ENCODE measurements at places on chromosomes 3 and 15.
A peak's percentile ranks its signal among the peaks of the same experiment; 100 is the strongest.

- DNase-seq: no peak
Measured at GRCh38 chr3:170753421-170754310, 116.3 kb downstream of the RPL22L1 start.

GRCh38 chr3:64863226-64864212 lies 175.7 kb upstream of the ADAMTS9 start:
- DNase-seq: no peak

DNA sequence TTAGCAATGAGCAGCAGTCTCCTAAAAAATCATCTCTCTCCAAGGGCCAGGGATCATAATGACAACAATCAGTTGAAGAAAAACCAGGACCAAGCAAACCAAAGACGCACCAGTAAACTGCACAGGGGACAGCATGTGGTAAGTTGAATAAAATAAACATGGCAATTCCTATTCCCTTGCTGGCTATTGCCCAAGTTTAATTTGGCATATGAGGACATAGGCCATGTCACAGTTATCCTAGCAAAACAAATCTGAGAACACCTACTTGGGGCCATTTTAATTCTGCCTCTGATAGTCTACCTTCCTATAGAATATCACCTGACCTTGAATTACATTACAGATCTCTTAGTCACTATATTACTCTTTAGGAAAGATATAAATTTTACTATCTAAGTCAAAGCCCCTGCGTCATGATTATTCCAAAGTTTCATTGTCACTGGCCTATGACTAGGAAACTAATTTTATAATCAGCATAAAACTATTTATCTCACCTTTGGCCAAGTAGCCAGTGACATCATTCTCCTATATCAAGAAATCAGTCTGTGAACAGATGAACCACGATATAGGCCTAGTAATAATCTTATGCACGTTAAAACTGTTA lies 23.0 kb downstream of the AP3S2 start:
- no peak for DNase-seq

- no peak for DNase-seq
Measured at GRCh38 chr3:58394339-58394738, 39.3 kb downstream of the PDHB start.

DNA sequence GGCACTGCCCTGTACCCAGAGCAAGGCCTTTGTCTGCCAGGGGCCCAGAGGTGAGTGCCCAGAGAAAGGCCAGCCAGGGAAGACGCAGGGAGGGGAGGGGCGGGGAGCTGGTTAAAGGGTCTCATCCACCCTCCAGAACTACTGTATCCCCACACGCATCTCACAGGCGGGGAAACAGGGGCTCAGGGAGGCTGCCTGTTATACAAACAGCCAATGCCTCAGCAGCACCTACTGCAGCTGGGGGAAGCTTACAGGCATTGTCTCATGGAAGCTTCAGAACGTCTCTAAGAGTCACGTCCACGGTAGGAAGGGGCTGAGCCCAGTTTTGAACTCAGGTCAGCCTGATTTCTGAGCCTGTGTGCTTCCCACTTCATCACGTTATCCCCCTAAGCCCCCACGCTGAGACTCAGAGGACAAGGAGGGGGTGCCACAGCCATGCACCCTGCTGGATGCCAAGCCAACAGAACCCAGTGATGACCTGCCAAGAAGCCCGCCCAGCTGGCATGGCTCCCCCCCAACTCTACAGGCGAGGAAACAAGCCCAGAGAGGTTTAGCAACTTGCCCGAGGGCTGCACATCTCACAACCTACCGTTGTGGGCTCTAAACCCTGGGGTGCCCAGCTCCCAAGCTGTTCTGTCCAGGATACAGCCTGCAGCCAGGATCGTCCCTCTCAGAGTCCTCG lies 54.5 kb downstream of the IQSEC1 start:
- no peak for DNase-seq

GRCh38 chr3:77536038-77536775 lies 496.3 kb downstream of the ROBO2 start:
- no peak for DNase-seq

GRCh38 chr3:158489181-158489580 lies 81.8 kb upstream of the MLF1 start:
- no peak for DNase-seq

- DNase-seq: no peak
Measured at GRCh38 chr3:775178-775880, 317.5 kb upstream of the CNTN6 start.

- no peak for DNase-seq
Measured at GRCh38 chr3:127044996-127045395, 62.1 kb downstream of the PLXNA1 start.

DNA sequence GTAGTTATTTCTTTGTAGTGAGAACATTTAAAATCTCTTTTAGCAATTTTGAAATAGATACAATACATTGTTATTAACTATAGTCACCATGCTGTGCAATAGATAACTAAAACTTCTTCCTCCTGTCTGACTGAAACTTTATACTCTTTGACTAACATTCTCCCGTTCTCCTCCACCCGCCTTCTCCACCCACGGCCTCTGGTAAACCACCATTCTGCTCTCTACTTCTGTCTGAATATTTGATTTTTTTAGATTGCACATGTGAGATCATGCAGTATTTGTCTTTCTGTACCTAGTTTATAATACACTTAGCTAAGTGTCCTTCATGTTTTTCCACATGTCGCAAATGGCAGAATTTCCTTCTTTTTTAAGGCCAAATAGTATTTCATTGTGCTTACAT lies 72.8 kb upstream of the RBM5 start:
- DNase-seq: no peak

DNA sequence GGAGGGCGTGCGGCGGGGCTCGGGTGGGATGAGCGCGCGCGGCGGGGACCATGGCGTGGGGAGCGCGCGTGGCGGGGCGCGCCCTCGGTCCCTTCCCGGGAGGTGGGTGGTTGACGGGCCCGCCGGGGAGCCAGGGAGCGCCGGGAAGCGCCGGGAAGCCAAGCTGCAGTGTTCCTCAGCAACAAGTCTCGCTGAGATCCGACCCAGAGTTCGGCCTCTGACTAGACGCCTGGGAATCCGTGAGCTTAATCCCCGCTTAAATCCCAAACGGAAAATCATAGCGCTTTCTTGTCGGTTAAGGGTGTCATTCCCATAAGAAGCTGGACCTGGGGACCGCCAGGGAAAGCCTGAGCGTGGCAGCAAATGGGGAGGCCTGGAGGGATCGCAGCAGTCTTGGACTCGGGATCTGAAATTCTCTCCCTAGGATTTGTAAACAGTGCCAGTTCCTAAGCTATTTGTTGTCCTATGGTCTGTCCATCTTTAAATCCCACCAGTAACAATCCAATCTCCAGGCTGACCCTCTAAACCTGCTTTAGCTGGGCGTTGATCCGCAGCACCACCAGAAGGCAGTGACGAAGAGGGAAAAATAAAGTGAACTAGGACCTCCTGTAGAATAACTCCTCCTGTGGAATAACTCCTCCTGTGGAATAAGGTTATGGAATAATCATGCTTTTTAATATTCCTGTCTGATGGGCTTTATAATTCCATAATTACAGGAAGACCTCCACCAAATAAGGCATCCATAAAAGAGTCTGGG lies 570 bp upstream of the NEDD4 start:
- no peak for DNase-seq

DNA sequence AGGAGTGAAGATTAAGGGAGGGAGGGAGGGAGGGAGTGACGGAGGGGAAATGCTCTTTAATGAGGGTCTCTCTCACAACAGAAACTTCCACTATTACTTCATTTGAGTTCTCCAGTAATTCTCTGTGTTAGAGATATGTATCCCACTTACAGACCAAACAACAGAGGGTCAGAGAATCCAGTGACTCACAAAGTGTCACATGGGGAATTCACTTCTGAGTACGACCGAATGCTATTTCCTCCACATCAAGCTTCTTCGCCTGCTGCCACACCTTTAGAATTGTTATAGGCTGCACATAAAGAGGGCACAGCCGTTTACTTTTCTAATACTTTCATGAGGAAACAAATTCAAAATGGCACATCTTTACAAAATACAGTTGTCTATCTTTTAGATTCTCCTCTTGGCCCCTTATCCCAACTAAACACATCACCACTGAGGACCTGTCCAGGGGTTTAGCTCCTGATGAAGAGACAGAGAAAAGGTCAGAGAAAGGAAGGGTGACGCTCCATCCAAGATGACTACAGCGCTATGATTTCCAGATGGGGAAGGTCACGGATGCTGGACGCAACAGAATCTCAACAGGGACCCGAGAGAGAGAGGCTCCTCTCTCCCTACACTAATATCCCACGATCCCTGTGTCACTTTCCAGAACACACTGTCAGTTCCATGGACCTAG lies 119.0 kb downstream of the XXYLT1 start:
- no peak for DNase-seq

DNA sequence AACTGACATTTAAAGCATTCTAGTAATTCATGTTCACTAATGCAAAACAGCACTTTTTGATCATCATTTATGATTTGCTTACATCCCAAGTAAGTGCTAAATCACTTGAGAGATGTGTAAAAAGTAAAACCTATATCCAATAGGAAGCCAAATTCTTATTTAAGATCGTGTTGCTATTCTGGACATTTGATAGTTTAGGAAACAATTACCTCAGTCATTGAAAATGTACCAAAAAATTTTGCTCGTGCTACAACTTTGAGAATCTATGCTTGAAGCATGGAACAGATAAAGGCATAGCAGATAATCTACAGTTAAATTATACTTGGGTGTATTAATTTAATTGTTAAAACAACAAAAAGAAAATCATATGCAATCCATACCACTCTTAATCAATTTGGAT lies 571.6 kb upstream of the NR2F2 start:
- no peak for DNase-seq

GRCh38 chr15:65916664-65917406 lies 47.5 kb downstream of the RAB11A start:
- peak; percentile 35 for DNase-seq

- no peak for DNase-seq
Measured at GRCh38 chr15:100601617-100602063, 344 bp downstream of the LINS1 start.

DNA sequence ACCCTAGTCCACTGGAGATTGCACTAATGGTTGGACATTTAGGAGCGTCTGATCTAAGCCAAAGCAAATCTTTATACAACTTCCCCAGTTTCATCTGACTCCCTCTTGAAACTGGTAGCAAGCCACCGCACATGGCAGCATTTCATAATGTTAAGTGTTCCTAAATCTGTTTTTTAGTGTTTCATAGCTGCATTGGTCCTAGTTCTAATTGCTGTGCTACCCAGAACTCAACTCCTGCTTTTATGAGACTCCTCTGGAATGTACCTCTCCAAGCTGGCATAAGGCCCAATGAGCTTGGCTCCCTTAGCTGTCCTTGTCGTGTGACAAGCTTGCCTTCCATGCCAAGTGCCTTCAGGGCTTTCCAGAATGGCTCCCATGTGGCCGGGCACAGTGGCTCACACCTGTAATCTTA lies 65.3 kb upstream of the FLNB start:
- DNase-seq: no peak

DNA sequence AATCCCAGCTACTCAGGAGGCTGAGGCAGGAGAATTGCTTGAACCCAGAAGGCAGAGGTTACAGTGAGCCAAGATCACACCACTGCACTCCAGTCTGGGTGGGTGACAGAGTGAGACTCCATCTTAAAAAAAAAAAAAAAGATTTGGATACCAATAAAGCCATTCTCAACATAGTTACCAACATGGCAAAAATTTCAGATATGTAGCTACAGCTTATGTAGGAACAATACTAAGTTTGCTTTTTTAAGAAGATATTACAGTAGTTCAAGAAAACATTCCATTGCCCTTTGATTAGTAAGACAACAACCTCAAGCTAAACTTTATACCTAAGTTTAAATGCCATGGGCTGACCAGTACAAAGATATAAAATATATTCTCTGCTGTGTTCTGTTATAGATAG lies 34.4 kb downstream of the ZNF106 start:
- DNase-seq: no peak

- no peak for DNase-seq
Measured at GRCh38 chr3:53643757-53644156, 149.3 kb downstream of the CACNA1D start.

DNA sequence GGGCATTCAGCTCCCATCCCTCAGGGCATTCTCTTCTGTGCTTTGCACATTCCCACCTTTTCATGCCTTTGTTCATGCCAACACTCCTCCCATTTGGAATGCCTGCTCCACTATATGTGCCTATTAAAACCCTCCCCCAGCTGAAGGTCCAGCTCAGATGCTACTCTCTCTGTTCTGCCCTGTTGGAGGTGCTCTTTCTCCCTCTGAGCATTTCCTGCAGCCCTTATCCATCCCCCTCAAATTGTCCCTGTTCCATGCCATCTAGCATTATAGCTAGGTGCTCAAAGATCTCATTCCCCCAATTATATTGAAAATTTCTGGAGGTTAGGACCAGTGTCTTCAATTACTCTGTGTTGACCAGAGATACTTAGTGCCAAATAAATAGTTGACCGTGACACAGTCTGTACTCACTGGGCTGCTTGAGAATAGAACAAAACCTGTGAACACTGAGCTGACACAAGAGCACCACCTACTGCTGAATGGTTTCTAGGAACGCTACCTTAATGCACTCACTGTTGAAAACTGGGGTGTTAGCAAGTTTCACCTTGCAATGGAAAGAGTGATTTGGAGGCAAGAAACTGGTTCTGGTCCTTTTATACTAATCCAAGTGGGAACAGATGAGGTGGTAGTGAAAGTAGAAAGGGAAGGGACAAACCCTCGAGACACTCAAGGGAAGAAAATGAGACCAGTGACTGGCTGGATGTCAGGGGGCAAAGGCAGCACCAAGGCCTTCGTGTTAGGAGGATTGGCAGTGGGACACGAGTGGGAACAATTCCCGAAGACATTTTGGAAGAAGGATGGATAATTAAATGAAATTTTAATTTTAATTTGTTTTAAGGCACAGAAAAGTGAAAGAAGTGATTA lies 289.8 kb upstream of the ROPN1 start:
- peak; percentile 8 for DNase-seq

DNA sequence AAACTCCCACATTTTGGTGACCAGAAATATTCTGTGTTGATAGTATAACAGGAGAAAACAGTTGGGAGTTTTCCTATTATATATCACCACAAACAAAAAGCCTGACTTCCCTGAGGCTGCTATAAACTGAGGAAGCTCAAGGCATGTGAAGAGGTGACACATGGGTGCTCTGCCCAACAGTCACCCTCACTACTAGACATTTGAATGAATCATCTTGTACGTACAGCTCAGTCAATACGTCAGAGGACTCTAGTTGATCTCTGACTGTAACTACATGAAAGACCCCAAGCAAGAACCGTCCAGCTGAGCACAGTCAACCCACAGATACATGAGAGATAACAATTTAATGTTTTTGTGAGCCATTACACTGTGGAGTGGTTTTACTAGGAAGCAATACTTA lies 338.3 kb upstream of the ATP11B start:
- no peak for DNase-seq

DNA sequence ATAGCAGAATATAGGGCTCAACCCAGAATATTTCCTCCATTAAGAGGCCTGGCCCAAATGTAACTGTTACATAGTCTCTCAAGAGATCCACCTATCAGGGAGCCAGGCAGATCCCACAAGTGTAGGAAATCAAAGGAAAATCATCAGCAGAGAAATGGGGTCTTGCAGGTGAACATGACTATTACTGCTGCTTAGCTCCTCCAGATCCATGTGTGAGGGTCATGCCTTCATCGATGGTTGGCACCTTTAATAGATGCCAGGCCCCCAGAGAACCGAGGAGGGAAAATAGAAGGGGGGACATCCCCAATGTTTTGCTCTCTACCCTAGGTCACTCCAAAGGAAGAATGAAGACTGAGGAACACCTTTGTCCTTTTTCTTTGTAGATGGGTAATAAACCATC lies 1029.9 kb upstream of the CADM2 start:
- DNase-seq: no peak

Measured in AG09319 (cell line).